ENCODE measurements at places on chromosomes 12 and 14.

GRCh38 chr12:14951851-14952250 lies 9.6 kb downstream of the ARHGDIB start:
- no peak for DNase-seq

- no peak for DNase-seq
Measured at GRCh38 chr14:53384536-53384935, 231.4 kb upstream of the DDHD1 start.

DNA sequence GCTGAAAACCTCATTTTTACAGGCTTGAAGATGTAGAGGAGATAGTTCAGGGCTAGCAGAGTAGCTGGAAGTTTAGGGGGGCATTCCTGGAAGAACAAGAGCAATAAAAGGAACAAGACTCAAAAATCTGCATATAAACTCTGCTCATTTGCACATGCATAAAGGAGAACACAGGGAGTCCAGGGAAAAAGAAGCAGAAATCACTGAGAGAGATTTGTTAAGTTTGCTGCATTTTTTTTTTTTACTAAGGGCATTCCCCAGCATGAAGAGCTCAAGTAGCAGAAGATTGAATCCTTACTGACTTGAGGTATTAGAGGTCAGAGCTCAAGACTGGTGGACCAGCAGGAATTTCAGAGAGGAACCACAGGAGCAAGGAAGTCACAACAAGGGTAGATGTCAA lies 28.2 kb upstream of the BCL11B start:
- DNase-seq = no peak

GRCh38 chr12:131287938-131288764 lies 334.4 kb downstream of the ADGRD1 start:
- DNase-seq = no peak

- no peak for DNase-seq
Measured at GRCh38 chr12:75634244-75635222, 123.1 kb upstream of the KRR1 start.

DNA sequence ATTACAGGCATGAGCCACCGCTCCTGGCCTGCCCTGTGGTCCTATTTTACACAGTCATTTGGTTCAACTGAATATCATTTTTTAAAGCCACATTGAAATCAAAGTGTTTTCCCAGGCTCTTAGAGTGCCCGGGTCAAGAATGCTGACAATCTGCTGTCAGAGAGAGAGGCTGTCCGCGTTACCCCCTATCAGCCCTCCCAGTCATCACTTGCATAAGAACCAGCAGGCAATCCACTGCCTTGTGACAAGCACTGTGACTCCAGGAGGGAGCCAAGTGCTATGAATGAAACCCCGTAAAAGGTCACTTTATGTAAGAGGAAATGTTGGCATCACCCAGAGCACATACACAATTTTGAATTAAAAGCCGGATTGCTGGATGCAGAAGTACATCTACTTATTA lies 13.5 kb downstream of the PHLDA1 start:
- no peak for DNase-seq
